ENCODE measurements at places on chromosomes 7 and 10. TPM values are rescaled to one million over a fixed set of nuclear protein-coding genes. Genes with fewer than 3 reads are reported as not detected.

ADO gene
- total RNA-seq, result 28.9 TPM

DUSP5 gene
- total RNA-seq, result 50.8 TPM

ABCC2 gene
- total RNA-seq, result 1.0 TPM

LIPJ gene
- not detected for total RNA-seq

FOXP2 gene
- total RNA-seq, result not detected

FANK1 gene
- 0.45 TPM for total RNA-seq

ACHE gene
- total RNA-seq, result not detected

CYP2C19 gene
- total RNA-seq, result not detected

NKX2-3 gene
- not detected for total RNA-seq

DNA sequence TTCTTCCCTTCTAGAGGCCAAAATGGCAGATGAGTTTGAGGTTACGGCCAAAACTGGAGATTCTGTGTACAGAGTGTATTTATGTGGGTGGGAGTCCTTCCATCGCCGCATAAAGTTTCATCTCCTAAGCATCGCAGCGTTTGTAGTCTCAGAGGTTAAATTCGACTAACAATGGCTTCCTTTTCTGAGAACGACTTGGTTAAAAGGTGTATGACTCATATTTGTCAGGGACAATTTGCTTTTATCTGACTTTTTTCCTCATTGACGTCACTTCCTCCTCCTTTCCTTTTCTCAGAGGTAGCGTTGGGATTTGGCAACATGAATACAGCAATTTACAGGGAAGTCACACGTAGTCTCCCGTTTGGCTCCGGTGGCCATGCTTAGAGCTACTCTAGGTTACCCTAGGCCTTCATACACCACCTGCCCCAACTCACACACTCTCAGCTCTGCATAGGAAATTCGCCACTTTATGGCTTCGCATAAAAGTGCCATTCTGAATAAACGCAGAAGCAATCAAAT lies 37.6 kb upstream of the TCF7L2 start:
- H3K27ac ChIP-seq, result no peak overlapping the region
- no peak for DNase-seq
- H3K4me1 ChIP-seq, result no peaks in the 10 kb centered on the region
- H3K27me3 ChIP-seq, result peaks cover 2% of the 10 kb centered on the region
- no peaks in the 10 kb centered on the region for H3K36me3 ChIP-seq
- H3K4me3 ChIP-seq, result no peak overlapping the region

- H3K27ac ChIP-seq, result peak overlapping the region; percentile 68
- peaks cover 35% of the 10 kb centered on the region for H3K4me1 ChIP-seq
- H3K36me3 ChIP-seq, result peaks cover 4% of the 10 kb centered on the region
- H3K4me3 ChIP-seq, result peak overlapping the region; percentile 80
- peak; percentile 48 for DNase-seq
- peaks cover 22% of the 10 kb centered on the region for H3K27me3 ChIP-seq
These were observed 548 bp downstream of the AGAP3 start for GRCh38 chr7:151086802-151087244.

DNA sequence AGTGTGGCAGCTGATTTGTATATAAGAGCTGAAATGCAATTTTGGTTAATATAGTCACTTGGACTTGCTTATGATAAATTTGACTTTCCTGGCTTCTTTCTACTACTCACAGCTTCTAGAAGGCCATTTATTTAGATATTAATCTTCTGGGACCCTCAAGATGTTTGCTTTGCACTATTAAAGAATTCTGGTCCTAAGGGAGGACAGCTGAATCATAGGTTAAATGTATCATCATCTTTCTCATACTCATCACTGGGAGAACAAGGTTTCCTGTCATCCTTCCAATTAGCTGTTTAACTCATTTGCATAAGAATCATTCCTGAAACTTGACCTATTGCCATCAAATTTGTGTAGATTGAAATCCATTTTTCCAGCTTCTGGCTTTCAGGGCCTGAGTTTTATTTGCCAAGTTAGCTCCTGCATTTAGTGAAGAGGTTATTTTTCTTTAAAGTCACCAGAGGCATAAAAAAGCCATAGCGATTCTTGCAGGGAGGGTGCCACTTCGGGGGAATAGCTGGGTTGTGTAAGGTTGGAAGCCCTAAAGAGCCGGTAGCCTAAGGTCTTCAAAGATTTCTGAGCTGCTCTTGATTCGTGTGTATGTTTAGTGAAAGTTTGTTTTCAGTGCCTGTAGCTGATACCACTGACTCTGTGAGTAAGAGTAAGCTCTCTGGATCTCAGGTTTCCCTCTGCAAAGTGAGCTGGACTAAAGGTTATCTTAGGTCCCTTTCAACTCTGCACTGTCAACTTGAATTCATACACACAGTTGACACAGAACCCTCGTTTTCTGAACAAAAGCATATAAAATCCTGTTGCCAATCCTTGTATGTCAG lies 4.3 kb downstream of the MAP3K8 start:
- no peaks in the 10 kb centered on the region for H3K27me3 ChIP-seq
- no peak for DNase-seq
- peaks cover 45% of the 10 kb centered on the region for H3K4me1 ChIP-seq
- peak overlapping the region; percentile 70 for H3K27ac ChIP-seq
- H3K4me3 ChIP-seq, result peak overlapping the region; percentile 78
- H3K36me3 ChIP-seq, result peaks cover 47% of the 10 kb centered on the region

DNA sequence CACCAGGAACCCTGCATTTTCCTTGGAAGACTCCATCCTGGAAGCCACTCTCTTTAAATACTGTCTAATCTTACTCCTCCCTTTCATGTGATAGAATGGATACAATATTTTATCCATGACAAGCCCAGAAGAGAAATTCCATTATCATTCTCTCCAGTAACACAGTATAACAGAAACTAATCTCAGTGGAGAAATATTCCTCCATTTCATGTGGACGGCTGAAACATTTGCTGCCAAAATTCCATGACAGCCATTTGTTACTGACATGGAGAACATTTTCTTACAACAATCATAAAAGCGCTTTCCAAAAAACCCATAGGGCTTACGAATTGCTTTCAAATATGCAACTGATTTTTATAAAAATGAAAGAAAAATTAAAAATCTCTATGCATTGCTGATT lies 392.8 kb upstream of the KLF6 start:
- no peaks in the 10 kb centered on the region for H3K27me3 ChIP-seq
- H3K4me3 ChIP-seq, result no peak overlapping the region
- H3K27ac ChIP-seq, result no peak overlapping the region
- H3K36me3 ChIP-seq, result no peaks in the 10 kb centered on the region
- H3K4me1 ChIP-seq, result peaks cover 15% of the 10 kb centered on the region

DNA sequence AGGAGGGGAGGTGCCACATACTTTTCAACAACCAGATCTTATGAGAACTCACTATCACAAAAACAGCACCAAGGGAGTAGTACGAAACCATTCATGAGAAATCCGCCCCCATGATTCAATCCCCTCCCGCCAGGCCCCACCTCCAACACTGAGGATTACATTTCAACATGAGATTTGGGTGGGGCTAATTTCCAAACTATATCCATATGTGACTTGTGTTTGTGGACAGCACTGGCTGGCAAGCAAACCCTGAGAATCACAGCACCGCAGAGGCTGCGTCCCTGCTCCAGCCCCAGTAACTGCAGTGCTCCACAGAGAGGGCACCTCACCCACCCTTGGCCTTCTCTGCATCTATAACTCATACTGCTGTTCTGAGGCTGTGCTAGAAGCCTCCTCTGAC lies 211.2 kb upstream of the PODXL start:
- no peak overlapping the region for H3K27ac ChIP-seq
- no peaks in the 10 kb centered on the region for H3K4me1 ChIP-seq
- no peak for DNase-seq
- peaks cover 6% of the 10 kb centered on the region for H3K27me3 ChIP-seq
- H3K36me3 ChIP-seq, result no peaks in the 10 kb centered on the region

- no peaks in the 10 kb centered on the region for H3K36me3 ChIP-seq
- DNase-seq, result no peak
- H3K27me3 ChIP-seq, result peaks cover 7% of the 10 kb centered on the region
- peaks cover 12% of the 10 kb centered on the region for H3K4me1 ChIP-seq
These were observed 39.5 kb upstream of the DMBT1 start for GRCh38 chr10:122521011-122521410.

DNA sequence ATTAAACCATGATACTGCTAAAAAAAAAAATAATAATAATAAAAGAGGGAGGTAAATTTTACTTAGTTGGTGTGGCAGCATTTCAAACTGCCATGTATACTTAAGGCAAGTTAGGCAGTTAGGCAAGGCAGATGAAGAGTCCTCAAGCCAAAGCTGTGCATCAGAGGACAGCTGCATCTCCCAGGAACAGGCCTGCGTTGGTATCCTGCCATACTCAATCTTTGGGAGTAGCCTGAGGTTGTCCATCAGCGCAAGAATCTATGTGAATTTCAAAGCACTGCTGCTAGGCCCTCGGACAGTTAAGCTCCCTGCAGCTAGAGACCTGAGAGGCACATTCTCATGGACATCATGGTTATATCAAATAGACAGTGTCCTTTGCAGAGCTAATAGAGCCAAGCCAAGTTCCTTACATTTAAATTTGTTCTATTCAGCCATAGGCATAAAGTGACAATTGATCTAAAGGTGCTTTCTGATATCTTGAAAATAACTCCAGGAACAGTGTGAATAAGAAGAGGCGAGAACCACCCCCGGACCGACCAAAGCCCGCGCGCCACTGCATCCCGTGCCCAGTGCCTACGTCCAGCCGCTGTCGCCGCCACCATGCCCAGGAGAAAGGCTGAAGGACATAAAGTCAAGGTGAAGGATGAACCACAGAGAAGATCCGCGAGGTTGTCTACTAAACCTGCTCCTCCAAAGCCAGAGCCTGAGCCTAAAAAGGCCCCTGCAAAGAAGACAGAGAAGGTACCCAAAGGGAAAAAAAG lies 310.6 kb downstream of the SEMA3D start:
- H3K36me3 ChIP-seq, result no peaks in the 10 kb centered on the region
- no peak overlapping the region for H3K4me3 ChIP-seq
- H3K27me3 ChIP-seq, result no peaks in the 10 kb centered on the region
- no peak for DNase-seq
- no peak overlapping the region for H3K27ac ChIP-seq

DNA sequence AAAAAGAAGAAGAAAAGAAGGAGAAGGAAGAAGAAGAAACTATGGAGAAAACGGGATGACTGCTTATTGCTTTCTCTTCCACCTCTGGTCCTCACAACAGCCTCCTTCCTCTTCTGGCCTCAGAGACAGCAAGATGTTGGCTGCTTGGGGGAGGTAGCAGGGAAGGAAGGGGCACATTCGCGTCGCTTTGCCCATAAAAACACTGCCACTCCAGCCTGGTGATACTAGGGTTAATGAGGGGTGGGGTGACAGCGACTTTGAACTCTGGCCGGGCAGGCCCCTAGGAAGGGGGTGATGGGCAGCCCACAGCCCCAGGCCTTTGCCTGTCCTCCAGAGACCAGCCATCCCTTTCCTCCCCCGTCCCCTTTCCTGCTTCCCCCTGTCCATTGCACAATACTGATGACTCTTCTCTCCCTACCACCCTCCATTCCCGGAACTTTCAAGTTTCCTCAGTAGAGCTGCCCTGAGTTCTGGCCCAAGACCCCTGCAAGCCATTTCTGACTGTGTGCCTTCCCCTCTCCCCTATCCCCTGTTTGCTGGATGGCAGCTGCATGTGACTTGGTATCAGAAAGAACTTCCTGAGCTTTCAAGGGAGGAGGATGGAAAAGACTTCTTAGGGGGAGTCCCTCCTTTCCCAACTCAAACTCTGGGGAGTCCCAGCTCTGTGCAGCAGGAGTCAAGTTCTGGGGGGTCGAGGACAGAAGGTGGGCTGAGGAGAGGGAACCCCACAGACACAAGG lies 2.2 kb upstream of the CUEDC2 start:
- peaks cover 46% of the 10 kb centered on the region for H3K4me1 ChIP-seq
- no peaks in the 10 kb centered on the region for H3K27me3 ChIP-seq
- H3K36me3 ChIP-seq, result peaks cover 24% of the 10 kb centered on the region
- peak overlapping the region; percentile 85 for H3K4me3 ChIP-seq
- peak overlapping the region; percentile 91 for H3K27ac ChIP-seq

DNA sequence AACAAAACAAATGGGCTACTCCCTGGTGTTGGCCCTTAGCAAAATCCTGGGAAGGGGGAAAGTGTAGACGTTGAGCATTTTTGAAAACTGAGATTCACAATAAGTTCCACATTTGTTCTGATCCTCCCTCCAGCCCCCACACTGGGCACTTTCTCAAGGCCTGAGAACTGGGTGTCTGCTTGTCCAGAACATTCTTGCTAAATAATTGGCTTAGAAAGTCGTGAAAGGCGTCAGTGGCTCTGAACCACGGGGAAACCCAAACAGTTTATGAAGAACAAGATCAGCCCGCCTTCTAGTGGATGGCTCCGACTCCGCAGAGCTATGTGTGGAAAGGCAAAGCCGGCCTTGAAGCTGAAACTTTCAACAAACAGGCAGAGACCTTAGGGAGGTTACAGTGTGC lies 370.1 kb downstream of the PRPF18 start:
- peaks cover 3% of the 10 kb centered on the region for H3K27me3 ChIP-seq
- no peak for DNase-seq
- peaks cover 11% of the 10 kb centered on the region for H3K4me1 ChIP-seq

DNA sequence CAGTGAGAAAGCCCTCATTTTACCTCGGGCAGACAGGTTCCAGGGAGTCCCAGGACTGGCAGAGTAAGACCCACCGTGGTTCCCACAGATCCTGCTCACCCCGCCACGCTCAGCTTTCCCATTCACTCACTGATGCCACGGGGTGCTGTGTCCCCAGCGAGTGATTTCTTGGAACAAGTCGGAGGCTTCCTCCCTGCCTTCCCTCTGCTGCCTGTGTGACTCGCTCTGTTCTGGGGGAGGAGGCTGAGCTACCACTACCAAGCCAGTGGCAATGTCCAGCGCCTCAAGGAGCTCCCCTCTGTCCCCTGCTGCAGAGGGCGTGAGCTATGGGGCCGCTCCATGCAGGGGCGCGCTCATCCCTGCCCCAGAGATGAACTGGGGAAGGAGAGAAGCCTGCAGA lies 12.6 kb downstream of the IL15RA start:
- H3K27ac ChIP-seq, result no peak overlapping the region
- H3K4me3 ChIP-seq, result no peak overlapping the region
- no peak for DNase-seq

DNA sequence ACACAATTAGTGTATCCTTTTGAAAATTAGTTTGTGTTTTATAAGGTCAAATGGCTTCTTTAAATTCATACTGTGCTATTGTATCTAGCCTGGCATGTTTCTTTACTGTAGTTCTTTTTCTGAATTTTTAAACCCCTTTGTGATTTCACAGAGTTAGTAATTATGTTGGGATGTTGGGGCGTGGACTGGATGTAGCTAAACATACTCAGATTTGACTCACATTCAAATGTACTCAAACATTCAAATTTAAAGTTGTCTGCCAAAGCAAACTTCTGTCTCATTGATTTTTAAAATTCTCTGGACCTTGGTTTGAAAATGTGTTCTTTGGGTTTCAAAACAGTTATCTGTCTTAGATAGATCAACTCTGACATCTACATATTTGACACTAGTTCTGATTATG lies 7.2 kb upstream of the NRP1 start:
- H3K4me3 ChIP-seq, result no peak overlapping the region
- peaks cover 6% of the 10 kb centered on the region for H3K4me1 ChIP-seq
- H3K27me3 ChIP-seq, result peaks cover 38% of the 10 kb centered on the region
- no peak for DNase-seq
- H3K36me3 ChIP-seq, result peaks cover 2% of the 10 kb centered on the region

- no peaks in the 10 kb centered on the region for H3K4me1 ChIP-seq
- H3K27me3 ChIP-seq, result no peaks in the 10 kb centered on the region
- H3K4me3 ChIP-seq, result no peak overlapping the region
- no peak for DNase-seq
These were observed 92.2 kb upstream of the DKK1 start for GRCh38 chr10:52221923-52222322.

Data from activated CD8-positive, alpha-beta T cell treated with anti-CD3 and anti-CD28 coated beads for 36 hours (primary cell).